ENCODE measurements at places on chromosomes 12 and 14.

- no peak for DNase-seq
Measured at GRCh38 chr12:104055686-104056388, 5.8 kb upstream of the GLT8D2 start.

DNA sequence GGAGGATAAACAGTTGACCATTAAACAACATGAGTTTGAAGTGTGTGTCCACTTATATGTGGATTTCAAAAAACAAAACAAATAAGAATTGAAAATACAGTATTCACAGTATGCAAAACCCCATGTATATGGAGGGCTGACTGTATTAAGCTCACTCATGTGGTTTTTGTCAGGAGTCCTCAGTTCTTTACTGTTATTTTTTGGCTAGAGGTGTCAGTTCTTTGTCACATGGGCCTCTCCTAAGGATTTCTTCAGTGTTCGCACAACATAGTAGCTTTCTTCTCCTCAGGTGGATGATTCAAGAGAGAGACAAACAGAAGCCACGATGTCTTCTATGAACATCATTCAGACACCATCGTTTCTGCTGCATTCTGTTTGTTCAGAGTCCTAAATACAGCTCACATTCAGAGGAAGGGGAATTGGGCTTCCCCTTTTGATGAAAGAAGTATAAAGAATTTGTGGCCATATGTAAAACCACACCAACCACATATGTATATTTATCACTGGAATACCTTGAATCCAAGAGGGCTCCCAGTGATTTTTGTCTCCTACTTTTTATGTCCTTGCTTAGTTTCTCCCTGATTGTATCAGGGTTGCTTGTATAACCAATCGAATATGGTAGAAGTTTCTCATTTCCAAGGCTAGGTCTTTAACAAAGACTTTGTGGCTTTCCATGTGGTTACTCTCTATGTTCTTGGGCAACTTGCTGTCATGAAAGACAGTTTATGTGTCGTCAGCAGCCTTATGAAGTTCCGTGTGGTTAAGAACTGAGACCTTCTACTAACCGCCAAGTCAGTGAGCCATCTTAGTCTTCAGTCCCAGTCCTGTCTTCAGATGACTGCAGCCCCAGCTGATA lies 18.9 kb downstream of the MNAT1 start:
- DNase-seq, result no peak

- no peak for DNase-seq
Measured at GRCh38 chr12:52222692-52223091, 10.4 kb upstream of the KRT7 start.

- DNase-seq, result peak; percentile 27
Measured at GRCh38 chr14:87149583-87150354, 843.2 kb downstream of the GALC start.

DNA sequence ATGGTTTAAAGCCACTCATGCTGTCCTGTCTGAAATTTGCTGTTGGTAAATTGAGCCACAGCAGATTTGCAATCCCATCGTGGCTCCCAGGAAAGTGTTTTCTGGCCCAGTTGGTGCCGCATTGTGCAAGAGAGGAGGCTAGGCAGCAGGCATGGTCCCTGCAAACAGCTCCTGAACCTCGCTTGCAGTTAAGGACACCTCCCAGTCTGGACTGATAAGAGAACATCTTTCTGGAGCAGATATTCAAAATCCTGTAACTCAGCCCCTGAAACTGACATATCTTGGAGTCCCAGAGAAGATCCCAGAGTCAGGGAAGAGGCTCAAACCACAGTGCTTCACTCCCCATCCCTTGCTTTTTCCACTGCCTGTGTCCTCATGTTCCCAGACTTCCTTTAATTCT lies 328.6 kb upstream of the FKBP4 start:
- DNase-seq, result no peak

- no peak for DNase-seq
Measured at GRCh38 chr12:100737168-100737567, 57.4 kb upstream of the ANO4 start.

DNA sequence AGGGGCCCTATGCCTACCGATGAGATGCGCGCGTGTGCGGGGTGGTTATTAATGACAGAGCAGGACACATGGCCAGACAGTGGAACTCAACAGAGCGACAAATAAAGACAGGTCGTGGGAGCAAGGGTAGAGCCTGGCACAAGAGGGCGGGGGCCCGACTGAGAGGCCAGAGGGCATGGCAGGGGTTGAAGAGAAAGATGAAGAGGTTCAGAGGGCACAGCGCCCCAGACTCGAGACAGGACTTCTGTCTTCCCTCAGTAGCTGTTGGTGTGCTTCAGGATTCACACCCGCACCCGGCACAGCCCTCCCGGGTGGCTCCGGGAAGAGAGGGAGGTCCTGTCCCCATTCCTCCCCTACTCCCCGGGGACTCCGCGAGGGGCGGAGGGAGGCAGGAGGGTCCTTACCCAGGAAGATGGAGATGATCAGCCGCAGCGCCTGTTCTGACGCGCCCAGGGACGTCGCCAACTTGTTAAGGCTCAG lies 366 bp downstream of the LPCAT3 start:
- DNase-seq, result no peak

DNA sequence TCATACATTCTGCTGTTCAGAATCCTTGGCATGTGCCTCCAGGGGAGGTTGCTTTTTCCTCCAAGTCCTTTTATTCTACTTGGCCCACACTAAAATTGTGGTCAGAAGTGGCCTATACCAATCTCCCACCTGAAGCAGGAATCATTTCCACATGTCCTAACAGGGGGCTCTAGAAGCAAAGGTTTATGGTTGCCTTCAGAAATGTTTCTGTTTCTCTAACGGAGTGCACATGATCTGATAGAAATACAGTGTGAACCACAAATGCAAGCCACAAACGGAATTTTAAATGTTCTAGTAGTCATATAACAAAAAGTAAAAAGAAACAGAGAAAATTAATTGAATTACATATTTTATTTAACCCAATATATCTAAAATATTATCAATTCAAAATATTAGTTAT lies 4.0 kb downstream of the PTGER2 start:
- DNase-seq, result no peak

DNA sequence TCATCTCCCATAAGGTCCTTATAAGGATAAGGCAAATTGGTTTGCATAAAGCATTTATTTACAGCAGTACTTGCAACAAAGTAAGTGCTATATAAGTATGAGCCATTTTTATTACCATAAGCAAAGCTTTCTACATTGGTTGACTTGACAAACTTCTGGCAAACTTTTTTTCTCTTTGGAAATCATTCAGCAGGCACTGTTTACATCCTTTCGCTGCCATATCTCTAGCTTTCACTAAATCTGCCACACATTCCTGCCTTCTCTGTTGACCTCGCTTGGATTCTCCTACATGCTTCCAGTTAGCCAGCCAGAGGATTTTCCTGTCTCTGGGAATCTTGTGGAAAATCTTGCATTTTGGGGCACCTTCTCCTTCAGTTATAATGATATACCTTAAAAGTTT lies 21.8 kb upstream of the HDAC7 start:
- DNase-seq, result no peak

DNA sequence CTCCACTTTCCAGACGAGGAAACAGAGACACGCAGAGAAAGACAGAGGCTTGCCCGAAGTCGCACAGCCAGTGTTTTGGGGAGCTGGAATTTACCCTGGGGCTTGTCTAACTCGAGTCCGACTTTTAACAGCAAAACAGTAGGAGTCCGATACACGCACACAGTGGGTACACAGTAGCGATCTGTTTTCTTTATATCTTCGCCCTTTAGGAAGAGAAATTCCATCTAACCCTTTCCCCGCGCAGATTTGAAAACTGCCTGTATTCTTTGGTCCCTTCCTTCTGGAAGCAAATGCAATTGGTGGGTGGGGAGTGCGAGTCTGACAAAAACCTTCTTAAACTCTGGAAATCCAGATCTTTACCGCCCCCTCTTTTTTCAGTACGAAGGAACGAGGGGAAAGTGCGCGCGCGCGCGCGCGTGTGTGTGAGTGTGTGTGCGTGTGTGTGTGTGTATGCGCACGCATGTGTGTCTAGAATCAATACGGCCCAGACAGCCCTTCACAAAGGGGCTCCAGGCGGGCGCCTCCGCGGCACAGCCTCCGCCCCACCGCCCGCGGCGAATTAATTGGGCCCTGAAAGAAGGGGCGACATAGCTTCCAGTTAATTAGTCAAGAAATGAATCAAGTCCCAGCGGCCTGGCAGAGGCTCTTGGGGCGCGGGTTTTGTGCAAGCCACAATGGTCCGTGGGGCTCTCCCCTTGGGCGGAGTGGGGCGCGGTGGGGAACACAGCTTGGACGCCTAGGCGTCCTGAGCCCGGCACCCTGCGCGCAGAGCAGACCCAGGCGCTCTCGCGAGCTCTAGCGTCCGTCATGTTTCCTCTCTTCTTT lies 14.0 kb upstream of the TBX3 start:
- no peak for DNase-seq

DNA sequence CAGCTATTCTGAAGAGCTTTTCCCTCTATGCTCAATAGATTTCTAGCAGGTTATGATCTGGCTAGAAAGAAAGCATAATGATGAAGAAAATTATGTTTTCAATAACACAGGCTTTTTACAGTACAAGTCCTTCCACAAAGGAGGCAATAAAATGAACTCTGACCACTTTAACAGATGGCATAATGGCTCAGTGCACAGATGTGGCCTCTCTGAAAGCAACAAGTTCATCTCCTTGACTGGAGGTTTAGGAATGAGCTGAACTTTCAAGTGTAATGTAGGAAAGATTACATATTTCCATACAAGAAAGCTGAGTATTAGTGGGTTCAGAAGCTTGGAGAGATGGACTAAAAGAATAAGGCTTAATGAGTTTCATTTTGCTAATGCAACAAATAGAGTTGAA lies 147.4 kb downstream of the EFCAB11 start:
- DNase-seq, result no peak

DNA sequence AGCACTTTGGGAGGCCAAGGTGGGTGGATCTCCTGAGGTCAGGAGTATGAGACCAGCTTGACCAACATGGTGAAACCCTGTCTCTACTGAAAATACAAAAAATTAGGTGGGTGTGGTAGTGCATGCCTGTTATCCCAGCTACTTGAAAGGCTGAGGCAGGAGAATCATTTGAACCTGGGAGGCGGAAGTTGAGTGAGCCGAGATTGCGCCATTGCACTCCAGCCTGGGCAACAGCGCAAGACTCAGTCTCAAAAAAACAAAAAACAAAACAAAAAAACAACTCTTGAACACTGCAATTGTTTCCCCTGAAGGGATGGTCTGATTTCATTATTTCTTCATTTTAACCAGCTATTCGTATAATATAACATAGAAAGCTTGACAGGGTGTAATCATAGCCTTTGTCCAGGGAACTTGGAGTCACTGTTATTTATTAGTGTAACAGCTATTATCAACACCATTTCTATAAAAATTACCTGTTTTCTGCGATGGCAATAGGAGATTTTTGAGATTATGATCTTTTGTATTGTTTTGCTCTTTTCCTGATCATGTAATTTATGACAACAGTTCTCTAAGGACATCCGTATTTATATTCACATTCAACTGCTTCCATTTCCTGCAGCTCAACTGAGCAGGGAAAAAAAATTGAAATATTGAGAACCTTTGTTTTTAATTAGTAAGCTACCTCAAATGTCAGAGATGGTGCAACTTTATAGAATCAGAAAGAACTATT lies 94.7 kb downstream of the DIP2B start:
- DNase-seq, result no peak

DNA sequence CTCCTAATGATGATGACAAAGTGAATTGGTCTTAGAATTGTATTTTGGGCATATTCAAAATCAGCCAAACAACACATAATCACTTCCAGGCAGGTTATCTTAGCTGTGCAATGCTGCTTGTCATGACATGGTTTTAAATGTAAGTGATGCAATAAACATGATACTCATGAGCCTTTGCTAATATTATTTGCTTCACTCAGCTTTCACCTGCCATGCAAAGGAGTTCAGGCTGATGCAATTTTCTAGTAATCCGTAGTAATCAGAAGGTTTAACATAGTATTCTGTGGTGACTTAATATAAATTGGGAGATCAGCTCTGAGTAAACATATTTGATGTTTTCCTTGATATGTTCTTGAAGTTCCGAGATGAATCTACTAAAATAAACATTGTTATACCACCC lies 29.1 kb downstream of the TMEM260 start:
- DNase-seq, result no peak

DNA sequence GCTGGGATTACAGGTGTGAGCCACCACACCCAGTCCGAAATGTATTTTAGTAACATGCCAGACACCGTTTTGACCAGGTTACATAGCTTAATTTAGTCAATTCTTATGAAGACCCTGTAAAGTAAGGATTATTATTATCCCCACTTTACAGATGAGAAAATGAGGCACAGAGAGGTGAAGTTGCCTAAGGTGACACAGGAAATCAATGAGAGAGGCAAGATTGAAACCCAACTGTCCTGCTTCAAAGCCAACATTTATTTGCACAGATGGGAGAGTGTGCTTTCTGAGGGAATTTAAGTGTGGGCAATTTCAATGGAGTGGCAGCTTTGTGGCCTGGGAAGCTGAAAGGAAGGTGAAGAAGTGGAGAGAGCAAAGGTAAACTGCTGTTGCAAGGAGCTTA lies 19.1 kb upstream of the EPS8 start:
- DNase-seq, result no peak

- no peak for DNase-seq
Measured at GRCh38 chr12:97308576-97309198, 153.9 kb upstream of the RMST start.

- DNase-seq, result no peak
Measured at GRCh38 chr14:94966868-94967267, 190.5 kb downstream of the DICER1 start.

GRCh38 chr14:88272390-88273269 lies 50.4 kb downstream of the KCNK10 start:
- no peak for DNase-seq

DNA sequence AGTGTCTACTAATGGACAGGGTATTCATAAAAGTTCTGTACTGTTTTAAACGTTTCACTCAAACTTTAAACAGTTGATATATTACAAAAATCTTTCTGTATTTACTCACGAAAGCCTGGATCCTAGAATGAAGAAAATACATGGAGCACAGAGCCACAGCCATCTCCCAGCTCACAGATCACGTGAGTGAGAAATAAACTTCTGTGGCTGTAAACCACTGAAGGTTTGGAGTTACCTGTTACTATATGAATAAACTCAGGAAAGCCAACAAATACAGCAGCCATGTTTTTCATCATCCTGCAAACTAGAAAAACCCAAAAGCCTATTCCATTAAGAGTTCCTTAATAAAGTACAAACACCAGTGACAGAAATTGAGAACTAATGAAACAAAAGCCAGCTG lies 867 bp upstream of the TDG start:
- DNase-seq, result no peak

DNA sequence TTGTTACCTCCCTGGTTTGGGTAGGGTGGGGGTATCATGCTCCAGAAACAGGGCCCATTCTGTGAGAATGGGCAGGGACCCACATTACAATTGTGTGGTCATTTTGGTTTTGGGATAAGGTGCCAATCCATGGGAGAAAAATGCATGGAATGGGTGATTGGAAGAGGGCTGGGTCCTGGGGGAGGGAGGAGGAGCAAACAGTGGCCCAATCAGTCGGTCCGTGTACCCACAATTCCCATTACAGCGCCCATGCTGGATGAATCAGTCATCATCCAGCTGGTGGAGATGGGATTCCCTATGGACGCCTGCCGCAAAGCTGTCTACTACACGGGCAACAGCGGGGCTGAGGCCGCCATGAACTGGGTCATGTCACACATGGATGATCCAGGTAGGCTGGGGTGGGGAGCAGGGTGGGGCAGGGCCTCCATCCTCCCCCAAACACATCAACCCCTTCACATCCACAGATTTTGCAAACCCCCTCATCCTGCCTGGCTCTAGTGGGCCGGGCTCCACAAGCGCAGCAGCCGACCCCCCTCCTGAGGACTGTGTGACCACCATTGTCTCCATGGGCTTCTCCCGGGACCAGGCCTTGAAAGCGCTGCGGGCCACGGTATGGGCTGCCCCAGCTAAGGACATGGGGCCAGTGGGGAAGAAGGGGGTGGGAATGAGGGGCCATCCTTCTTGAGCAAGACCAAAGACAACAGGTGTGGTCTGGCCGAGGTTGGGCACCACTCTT lies 3.6 kb upstream of the TPI1 start:
- DNase-seq, result no peak

Data from occipital lobe (tissue), 3 donors.